ENCODE measurements at places on chromosomes 7 and 10.

GRCh38 chr10:25174461-25175230 is at the start of gene GPR158:
TSS of gene GPR158 (plus strand) at chr10:25175001. CDS start at chr10:25175421, 420 bp downstream.
- DNase-seq = peak; percentile 88

DNA sequence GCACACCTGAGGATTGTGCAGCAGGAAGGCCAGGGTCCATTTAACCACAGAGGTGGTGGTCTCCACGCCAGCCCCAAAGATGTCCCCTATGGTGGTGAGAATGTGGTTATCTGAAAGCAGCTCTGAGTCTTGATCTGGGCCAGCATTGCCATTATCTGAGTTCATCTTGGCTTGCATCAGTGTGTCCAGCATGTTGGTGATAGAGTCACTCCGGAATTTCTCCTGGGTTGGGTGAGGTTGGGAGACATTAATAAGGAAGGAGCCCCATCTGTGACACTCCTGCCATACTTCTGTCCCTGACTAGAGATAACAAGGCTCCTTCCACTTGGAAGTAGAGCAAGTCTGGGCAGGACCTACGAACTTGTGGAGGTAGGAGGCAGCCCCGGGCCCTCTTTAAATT is 4.2 kb downstream of the CYP17A1 start:
- no peak for DNase-seq

DNA sequence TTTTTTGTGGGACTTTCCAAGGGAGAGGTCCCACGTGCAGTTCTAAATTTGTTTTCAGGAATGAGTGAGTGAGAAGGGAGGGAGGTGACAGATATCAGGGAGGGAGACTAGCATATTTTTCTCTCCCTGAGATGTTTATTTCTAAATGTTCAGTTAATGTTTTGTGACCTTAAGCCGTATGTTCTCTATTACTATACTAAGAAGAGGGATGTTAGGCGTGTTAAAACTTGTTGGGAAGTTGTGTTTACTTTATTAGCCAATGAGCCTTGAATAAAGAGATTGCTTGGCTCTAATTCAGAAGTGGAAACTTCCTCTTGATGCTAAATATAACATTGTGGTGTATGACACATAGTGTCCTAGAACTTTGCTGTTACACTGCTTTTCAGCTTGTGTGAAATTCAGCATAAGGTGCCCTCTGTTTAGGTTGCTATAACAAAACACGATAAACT is 37.3 kb downstream of the DNAH11 start:
- DNase-seq = peak; percentile 32

- no peak for DNase-seq
Measured at GRCh38 chr10:125049216-125049881, 107.4 kb downstream of the ZRANB1 start.

- DNase-seq = no peak
Measured at GRCh38 chr10:50508315-50509051, 115.3 kb downstream of the SGMS1 start.
